ENCODE measurements at places on chromosomes 3 and 15.
A peak's percentile ranks its signal among the peaks of the same experiment; 100 is the strongest.

GRCh38 chr3:116056280-116056679 lies 389.0 kb downstream of the LSAMP start:
- no peak for DNase-seq

DNA sequence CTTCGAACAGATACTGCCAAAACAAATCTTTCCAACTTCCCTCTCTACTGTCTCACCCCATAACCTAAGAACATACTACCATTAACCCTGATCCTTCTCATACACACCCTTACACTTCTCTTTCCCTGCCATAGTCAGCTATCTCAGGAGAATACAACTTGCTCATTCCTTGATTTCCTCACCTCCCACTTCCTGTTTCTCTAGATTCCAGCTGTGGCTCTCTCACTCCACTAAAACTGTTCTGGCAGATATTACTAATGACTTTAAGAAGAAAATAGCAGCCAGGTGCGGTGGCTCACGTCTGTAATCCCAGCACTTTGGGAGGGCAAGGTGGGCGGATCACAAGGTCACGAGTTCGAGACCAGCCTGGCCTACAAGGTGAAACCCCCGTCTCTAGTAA lies 4.6 kb downstream of the LSG1 start:
- no peak for DNase-seq

GRCh38 chr3:97662762-97663161 lies 101.8 kb upstream of the ARL6 start:
- DNase-seq = no peak

GRCh38 chr3:129482721-129483120 lies 42.7 kb downstream of the IFT122 start:
- no peak for DNase-seq

- no peak for DNase-seq
Observed at GRCh38 chr3:150238048-150238802, 169.9 kb upstream of the TSC22D2 start.

- no peak for DNase-seq
Observed at GRCh38 chr3:183485093-183485492, 56.7 kb upstream of the MCF2L2 start.

- no peak for DNase-seq
Observed at GRCh38 chr3:32239307-32240158, 1.1 kb downstream of the CMTM8 start.

DNA sequence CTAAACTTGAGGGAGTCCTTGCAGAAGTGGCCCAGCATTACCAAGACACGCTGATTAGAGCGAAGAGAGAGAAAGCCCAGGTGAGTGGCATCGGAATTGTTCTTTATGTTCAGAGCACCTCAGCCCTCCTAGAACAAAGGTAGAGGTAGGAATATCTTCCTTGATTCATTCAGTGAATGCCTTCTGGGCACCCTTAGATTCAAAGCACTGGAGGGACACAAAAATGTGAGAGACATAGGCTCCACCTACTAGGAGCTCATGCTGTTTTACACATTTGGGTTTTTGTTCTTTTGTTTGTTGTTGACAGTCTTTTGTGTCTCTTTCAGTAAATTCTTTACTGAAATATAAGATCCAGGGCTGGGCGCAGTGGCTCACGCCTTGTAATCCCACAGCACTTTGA lies 68.2 kb downstream of the IQGAP1 start:
- no peak for DNase-seq

DNA sequence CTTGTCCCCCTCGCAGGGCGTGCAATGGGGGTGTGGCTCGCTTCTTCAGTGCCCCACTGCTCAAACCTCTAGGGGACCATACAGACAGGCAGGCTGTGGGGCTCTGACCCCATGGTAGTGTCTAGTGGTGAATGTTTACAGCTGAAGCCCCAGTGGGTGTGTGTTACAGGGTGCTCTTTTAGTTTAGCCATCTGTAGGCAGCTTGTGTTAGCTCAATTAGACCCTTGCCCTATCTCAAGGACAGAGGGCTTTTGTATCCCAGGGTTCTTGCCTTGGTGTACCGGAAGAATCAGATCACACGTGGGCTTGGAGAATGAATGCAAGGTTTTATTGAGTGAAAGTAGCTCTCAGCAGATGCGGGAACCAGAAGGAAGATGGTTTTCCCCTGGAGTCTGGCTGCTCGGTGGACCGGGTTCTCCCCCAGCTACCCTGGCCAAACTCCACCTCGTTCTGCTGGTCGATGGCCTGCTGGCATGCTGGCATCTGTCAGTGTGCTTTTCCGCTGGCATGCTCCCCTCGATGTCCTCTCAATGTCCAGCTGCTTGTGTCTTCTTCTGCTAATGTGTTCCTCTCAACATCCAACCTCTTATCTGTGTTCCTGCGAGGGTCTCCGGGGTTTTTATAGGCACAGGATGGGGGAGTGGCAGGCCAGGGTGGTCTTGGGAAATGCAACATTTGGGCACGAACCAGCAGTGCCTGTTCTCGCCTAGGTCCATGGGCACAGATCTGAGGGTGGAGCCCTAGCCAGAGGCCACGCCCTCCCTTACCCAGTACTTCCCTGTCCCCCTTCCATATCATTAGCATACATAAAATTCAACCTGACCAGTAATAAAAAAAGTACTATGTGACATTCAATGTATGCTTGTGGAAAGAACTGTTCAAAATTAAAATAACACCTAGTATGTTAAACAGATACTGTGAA lies 6.6 kb downstream of the SPCS1 start:
- DNase-seq = no peak

DNA sequence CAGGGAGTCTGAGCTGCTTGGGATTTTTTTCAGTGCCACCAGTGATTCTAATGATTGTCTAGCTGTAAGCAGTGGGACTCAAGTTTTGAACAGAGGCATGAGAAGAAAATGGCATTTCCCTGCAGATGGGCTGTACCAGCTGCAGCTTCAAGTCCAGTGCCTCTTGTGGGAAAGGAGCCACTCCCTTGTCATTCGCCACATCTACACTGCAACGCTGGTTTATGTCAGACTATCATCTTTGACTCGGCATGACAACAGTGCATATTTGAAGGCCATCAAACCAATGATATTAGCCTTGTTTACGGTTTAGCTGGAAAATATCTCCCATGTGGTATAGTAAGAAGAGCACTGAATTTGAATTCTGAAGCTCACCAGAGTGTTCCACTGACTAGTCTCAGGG lies 22.2 kb downstream of the SCG5 start:
- DNase-seq = no peak

DNA sequence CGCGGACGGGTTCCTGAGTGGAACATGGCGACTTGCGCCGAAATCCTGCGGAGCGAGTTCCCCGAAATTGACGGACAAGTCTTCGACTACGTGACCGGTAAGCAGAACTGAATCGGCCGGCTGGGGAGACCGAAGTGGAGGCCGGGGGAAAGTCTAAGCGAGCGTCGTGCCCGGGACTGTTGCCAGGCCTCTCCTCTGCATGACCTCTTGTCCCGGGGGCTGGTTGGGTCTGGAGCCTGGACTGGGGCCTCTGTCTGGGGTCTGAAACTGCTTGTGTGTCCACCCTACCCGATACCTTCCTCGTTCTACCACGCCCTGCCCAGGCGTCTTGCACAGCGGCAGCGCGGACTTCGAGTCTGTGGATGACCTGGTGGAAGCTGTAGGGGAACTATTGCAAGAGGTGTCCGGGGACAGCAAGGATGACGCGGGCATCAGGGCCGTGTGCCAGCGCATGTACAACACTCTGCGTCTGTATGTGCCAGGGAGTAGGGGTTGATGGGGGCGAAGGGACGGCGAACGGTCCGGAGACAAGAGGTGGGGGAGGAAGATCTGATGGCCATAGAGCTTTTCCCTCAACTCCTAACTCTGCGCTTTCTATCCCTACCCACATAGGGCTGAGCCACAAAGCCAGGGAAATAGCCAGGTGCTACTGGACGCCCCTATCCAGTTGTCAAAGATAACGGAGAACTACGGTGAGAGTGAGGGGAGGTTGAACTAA lies at the start of gene ABCF3:
Gene ABCF3, plus strand, starts transcription at position 16 of the 718 bp plus-strand sequence. Its CDS starts 9 bp downstream, at position 25.
- DNase-seq = no peak

DNA sequence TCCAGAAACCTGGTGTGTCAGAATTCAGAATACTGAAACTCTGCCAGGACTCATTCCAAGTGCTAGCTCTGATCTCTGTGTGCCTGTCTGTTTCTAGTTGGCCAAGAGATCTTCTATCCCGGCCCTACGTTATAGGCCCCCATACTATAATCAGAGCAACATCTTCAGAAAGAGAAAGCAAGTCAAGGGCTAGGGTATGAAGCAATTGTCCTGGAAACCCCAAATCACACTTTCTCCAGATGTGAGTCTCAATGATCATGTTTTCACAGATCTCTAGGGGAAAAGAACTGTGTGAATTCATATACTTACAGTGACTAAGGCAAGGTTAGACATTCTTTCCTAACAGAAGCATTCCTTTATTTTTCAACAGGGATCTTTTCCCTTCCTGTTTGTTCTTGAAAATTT lies 309.7 kb downstream of the SLC9A9 start:
- no peak for DNase-seq

- DNase-seq = no peak
Observed at GRCh38 chr15:66496951-66497501, 536 bp downstream of the SNAPC5 start.

GRCh38 chr3:84963137-84963536 lies 4.3 kb downstream of the CADM2 start:
- DNase-seq = no peak

DNA sequence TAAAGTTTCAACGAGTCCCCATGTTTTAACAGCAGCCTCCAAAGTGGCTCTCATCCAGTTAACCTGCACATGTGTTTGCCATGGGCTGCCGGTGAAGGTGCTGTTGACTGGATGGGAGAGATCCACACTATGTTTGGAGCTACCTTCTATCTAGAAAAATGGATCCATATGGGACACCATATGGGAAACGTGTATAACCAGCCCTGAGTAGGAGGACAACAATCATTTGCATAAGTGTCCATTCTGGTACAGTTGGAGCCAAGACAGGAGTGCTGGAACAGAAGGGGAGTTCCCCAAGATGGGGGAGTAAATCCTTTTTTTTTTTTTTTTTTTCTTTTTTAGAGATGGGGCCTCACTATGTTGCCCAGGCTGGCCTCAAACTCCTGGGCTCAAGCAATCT lies 36.6 kb downstream of the MKRN2 start:
- no peak for DNase-seq

GRCh38 chr3:49754536-49754935 lies 30.8 kb upstream of the GMPPB start:
- DNase-seq = no peak

GRCh38 chr15:70712271-70712670 lies 51.1 kb downstream of the UACA start:
- no peak for DNase-seq

DNA sequence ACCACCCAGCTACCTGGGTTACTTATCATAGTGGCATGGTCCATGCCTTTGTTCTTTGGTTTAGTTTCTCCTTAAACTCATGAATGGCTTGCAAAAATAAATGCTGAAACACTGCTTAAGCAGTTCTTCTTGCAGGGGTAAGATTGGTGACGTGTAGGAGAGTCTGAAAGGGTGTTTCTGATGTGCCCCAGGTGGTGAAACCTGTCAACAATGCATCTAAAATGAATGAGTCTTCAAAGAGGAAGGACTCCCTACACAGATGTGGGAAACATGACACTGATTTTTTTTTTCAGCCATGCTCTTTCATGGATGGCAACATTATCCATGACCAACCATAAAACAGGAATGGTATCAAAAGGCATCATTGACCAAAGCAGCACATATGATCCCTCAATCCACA lies 72.0 kb downstream of the KCNH8 start:
- DNase-seq = no peak

- DNase-seq = no peak
Observed at GRCh38 chr15:99983886-99984286, 250.6 kb upstream of the LYSMD4 start.

DNA sequence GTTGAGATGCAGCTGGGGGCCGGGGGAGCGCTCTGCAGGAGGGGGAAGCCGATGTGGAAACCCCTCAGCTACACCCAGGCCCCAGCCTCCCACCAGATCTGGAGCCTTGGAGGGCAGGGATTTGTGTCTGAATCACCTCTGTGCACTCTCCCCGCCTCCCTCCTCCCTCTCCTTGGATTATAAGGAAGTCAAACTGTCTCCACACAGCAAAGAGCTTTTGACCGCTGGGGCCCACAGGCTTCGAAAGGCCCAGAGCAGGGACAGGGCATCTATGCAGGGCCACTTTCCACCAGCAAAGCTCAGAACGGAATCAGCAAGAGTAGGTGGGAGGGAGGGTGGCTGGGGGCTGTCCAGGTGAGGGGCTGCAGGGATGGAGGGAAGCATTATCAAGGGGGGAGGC lies 68.9 kb downstream of the IQSEC1 start:
- DNase-seq = no peak

GRCh38 chr3:50318615-50319014 lies 3.9 kb downstream of the HYAL2 start:
- no peak for DNase-seq

GRCh38 chr15:51678096-51678495 lies 3.2 kb upstream of the SCG3 start:
- no peak for DNase-seq

- no peak for DNase-seq
Observed at GRCh38 chr3:21377071-21377769, 373.8 kb downstream of the ZNF385D start.

GRCh38 chr3:125382298-125382697 lies 7.2 kb upstream of the ZNF148 start:
- no peak for DNase-seq

- no peak for DNase-seq
Observed at GRCh38 chr3:127792541-127793292, 29.6 kb downstream of the MGLL start.

DNA sequence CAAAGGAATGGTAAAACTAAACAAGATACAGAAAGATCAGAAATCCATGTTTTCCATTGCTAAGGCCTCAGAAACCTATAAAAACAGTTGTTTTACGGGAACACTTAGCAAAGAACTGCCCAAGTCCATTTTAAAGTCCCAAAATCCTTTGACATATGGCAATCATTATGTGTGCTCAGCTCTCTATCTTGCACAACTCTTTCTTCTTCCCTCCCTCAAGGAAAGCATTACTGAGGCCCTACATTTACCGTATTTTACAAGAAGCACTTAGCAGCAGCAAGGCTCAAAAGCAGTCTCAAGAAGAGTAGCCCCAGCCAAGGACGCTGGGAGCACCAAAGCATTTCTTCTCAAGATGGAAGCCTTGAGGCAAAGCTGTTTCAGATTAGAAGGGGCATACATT lies 169.6 kb upstream of the LRTM1 start:
- DNase-seq = no peak

GRCh38 chr15:38687340-38687739 lies 122.7 kb upstream of the RASGRP1 start:
- no peak for DNase-seq

DNA sequence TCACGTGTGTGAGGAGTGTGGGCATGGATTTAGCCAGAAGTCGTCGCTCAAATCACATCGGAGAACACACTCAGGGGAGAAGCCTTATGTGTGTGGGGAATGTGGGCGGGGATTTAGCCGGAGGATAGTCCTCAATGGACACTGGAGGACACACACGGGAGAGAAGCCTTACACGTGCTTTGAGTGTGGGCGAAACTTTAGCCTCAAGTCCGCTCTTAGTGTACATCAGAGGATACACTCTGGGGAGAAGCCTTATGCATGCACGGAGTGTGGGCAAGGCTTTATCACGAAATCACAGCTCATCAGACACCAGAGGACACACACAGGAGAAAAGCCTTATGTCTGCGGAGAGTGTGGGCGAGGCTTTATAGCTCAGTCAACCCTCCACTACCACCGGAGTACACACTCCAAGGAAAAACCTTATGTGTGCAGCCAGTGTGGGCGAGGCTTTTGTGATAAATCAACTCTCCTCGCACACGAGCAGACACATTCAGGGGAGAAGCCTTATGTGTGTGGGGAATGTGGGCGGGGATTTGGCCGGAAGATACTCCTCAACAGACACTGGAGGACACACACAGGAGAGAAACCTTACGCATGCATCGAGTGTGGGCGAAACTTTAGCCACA lies 28.1 kb downstream of the ZNF589 start:
- peak; percentile 76 for DNase-seq
